ENCODE measurements at places on chromosomes 2 and 18.
A peak's percentile ranks its signal among the peaks of the same experiment; 100 is the strongest.

DNA sequence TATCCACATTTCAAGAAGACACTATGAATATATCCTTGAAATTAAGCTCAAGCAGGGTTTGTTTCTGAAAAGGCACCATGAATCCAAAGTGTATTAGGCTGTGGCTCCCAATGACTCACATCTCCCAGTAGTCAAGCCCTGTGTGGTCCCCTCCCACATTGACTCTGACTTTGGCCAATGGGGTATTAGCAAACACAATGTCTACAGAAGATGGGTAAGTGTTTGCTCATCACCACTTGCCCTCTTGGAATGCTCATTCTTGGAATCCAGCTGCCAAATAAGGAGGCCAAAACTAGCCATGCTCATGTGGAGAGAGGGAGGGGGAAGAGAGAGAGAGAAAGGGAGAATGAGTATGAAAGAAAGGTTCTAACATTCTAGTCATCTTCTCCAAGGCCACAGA, 490.0 kb downstream of the TXNL1 start:
- no peaks in the 10 kb centered on the region for H3K36me3 ChIP-seq
- peaks cover 2% of the 10 kb centered on the region for H3K4me1 ChIP-seq
- H3K27me3 ChIP-seq: no peaks in the 10 kb centered on the region

GRCh38 chr2:149904352-149905175, 317.0 kb upstream of the MMADHC start:
- H3K4me3 ChIP-seq: no peak overlapping the region
- DNase-seq: no peak
- no peak overlapping the region for H3K27ac ChIP-seq
- peaks cover 8% of the 10 kb centered on the region for H3K4me1 ChIP-seq
- H3K36me3 ChIP-seq: no peaks in the 10 kb centered on the region
- H3K27me3 ChIP-seq: no peaks in the 10 kb centered on the region

- no peak for DNase-seq
- no peak overlapping the region for H3K27ac ChIP-seq
- H3K4me1 ChIP-seq: no peaks in the 10 kb centered on the region
Measured at GRCh38 chr18:49931760-49932159, 118.4 kb upstream of the ACAA2 start.

GRCh38 chr18:21997207-21998143, 171.9 kb upstream of the GATA6 start:
- no peak overlapping the region for H3K4me3 ChIP-seq
- H3K4me1 ChIP-seq: no peaks in the 10 kb centered on the region
- no peak overlapping the region for H3K27ac ChIP-seq
- DNase-seq: peak; percentile 32
- H3K36me3 ChIP-seq: no peaks in the 10 kb centered on the region

DNA sequence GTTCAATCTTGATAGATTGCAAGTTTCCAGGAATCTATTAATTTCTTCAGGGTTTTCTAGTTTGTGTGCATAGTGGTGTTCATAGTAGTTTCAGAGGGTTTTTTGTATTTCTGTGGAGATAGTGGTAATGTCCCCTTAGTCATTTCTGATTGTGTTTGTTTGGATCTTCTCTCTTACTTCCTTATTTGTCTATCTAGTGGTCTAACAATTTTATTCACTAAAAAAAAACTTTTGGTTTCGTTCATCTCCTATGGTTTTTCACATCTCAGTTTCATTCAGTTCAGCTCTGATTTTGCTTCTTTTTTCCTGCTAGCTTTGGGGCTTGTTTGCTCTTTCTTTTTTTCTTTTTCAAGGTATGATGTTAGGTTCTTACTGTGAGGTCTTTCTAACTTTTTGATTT, 94.5 kb downstream of the SNTG2 start:
- no peaks in the 10 kb centered on the region for H3K36me3 ChIP-seq
- no peak overlapping the region for H3K27ac ChIP-seq
- H3K4me3 ChIP-seq: no peak overlapping the region
- H3K27me3 ChIP-seq: no peaks in the 10 kb centered on the region
- no peak for DNase-seq

- no peak for DNase-seq
- H3K27me3 ChIP-seq: no peaks in the 10 kb centered on the region
- H3K4me3 ChIP-seq: no peak overlapping the region
- peaks cover 4% of the 10 kb centered on the region for H3K36me3 ChIP-seq
- H3K27ac ChIP-seq: no peak overlapping the region
- H3K4me1 ChIP-seq: peaks cover 3% of the 10 kb centered on the region
Measured at GRCh38 chr2:134259571-134259970, 5.7 kb downstream of the MGAT5 start.

DNA sequence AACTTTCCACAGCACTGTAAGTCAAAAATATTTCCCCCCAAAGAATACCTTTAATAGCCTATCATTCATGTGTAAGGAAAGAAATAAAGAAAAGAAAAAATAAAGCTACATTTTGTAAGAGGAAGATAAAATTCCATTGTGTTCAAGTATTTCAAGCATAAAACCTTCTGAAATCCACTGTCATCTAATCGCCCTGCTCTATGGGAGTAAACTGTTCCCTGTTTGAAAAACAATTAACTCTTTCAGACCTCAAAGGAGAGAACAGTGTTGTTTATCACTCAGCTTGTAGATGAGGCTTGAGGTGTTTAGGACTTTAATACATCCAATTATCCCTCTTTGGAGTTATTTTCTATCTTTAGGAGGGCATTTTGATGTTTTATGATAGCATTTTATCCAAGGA, 112.2 kb upstream of the REG3G start:
- no peak overlapping the region for H3K27ac ChIP-seq
- no peaks in the 10 kb centered on the region for H3K27me3 ChIP-seq
- no peak for DNase-seq
- H3K4me1 ChIP-seq: no peaks in the 10 kb centered on the region
- H3K36me3 ChIP-seq: no peaks in the 10 kb centered on the region
- no peak overlapping the region for H3K4me3 ChIP-seq

- no peak overlapping the region for H3K27ac ChIP-seq
- no peak overlapping the region for H3K4me3 ChIP-seq
- H3K4me1 ChIP-seq: no peaks in the 10 kb centered on the region
- DNase-seq: no peak
Measured at GRCh38 chr2:4391013-4391412, 687.6 kb downstream of the DCDC2C start.

DNA sequence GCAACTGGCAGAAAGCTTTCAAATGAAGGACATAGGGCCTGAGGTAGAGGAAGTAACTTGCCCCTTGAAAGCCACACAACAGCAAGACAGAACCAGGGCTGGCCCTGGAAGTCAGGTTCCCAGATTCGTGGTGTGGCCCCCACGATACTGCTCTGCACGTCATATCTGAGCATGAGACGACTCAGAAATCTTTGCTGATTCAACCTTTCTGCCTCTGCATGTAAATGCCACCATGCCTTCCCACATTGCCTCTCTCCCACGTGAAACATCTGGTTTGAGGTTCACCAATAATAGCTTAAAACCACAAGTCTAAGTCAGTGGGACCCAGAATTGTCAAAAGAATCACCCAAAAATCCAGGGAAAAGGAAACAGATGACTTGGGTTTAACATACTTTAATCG, 214.0 kb upstream of the TRIB2 start:
- H3K4me1 ChIP-seq: no peaks in the 10 kb centered on the region
- H3K27me3 ChIP-seq: no peaks in the 10 kb centered on the region
- no peaks in the 10 kb centered on the region for H3K36me3 ChIP-seq

DNA sequence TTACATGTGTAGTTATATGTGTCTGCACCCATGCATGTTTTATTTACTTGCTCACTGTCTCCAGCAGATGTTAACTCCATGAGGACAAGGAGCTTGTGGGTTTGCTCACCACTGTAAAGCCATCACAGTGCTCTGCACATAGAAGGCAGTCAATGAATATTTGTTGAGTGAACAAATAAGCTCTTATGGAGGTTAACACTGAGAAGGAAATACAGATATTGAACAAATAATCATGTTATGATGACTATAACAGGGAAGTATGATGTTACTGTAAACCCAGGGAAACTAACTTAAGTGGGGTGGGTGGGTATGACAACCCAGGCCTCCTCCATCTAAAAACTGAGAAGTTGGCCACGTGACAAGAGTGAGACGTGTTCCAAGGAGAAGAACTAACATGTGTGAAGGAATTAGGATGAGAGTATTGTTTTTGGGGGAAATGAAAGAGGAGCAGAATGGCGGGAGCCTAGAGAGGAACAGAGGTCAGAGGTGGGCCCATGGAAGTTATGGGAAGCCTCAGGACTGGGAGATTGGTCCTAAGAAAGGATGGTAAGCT, 6.0 kb upstream of the FAM117B start:
- DNase-seq: no peak
- no peak overlapping the region for H3K4me3 ChIP-seq
- no peaks in the 10 kb centered on the region for H3K36me3 ChIP-seq

DNA sequence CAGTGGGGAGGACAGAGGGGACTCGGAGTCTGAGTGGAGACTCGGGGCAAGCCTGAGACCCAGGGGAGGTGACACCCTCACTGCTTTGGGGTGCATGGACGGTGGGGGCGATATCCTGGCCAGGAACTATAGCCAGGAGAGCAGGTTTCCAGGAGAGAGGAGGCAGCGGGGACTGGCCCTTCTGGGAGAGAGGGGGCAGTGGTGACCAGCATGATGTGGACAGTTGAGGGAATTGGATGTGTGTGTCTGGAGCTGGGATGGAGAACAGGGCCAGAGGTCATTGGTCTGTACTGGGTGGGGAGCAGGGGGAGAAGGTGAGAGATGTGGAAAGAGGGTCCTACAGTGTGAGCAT, 63.6 kb downstream of the ACKR3 start:
- no peak overlapping the region for H3K4me3 ChIP-seq
- H3K27me3 ChIP-seq: no peaks in the 10 kb centered on the region
- no peak overlapping the region for H3K27ac ChIP-seq
- no peak for DNase-seq
- no peaks in the 10 kb centered on the region for H3K4me1 ChIP-seq

GRCh38 chr2:221551864-221552263, 20.2 kb downstream of the EPHA4 start:
- no peaks in the 10 kb centered on the region for H3K27me3 ChIP-seq
- no peak for DNase-seq
- H3K4me1 ChIP-seq: peaks cover 15% of the 10 kb centered on the region
- H3K4me3 ChIP-seq: no peak overlapping the region
- H3K36me3 ChIP-seq: no peaks in the 10 kb centered on the region
- peak overlapping the region; percentile 46 for H3K27ac ChIP-seq

DNA sequence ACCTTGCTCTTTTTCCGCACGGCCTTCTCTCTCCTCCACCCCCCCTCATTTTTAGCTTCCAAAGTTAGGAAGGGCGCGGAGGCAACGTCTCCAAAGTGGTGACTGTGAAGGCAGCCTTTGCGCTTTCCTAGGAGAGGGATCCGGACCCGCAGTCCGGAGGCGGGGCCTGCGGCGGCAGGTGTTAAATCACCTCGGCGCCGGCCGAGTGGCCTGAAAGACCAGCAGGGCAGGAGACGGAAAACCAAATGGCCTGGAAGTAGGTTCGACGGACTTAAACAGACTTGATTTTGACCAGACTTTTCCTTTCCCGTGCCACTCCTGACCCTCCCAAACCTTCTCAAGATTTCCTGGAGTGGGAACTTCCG, 615 bp downstream of the GORASP2 start:
- H3K4me1 ChIP-seq: peaks cover 10% of the 10 kb centered on the region
- peak overlapping the region; percentile 99 for H3K4me3 ChIP-seq
- peak overlapping the region; percentile 82 for H3K27ac ChIP-seq
- peaks cover 2% of the 10 kb centered on the region for H3K36me3 ChIP-seq
- H3K27me3 ChIP-seq: no peaks in the 10 kb centered on the region

DNA sequence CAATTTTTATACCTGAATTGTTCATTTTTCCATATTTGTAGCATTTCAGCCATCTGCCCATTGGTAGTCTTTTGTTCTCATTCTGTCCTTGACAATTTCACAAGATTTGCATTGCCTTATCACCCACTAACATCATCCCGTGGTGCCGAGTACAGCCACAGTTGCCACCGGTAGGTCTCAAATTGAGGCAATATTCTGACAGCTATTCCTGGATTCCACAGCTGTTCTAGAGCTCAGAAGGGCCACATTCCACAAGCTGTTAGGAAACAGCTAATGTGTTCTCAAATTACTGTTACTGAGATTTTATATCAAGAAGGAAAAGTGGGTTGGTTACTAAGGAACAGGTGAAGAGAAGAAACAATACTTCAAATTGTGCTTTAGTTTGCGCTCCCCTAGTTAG, 178.8 kb downstream of the RPRM start:
- H3K27me3 ChIP-seq: no peaks in the 10 kb centered on the region
- H3K4me3 ChIP-seq: no peak overlapping the region

GRCh38 chr2:39494784-39495251, 57.7 kb upstream of the MAP4K3 start:
- no peak overlapping the region for H3K4me3 ChIP-seq
- no peaks in the 10 kb centered on the region for H3K36me3 ChIP-seq
- H3K27ac ChIP-seq: no peak overlapping the region
- H3K27me3 ChIP-seq: no peaks in the 10 kb centered on the region

GRCh38 chr18:9477509-9477908, 2.2 kb downstream of the RALBP1 start:
- H3K27me3 ChIP-seq: no peaks in the 10 kb centered on the region
- no peak overlapping the region for H3K4me3 ChIP-seq
- H3K36me3 ChIP-seq: peaks cover 2% of the 10 kb centered on the region
- H3K4me1 ChIP-seq: peaks cover 2% of the 10 kb centered on the region

- H3K27me3 ChIP-seq: no peaks in the 10 kb centered on the region
- no peak overlapping the region for H3K27ac ChIP-seq
- no peak for DNase-seq
- H3K4me1 ChIP-seq: peaks cover 15% of the 10 kb centered on the region
- H3K4me3 ChIP-seq: no peak overlapping the region
Measured at GRCh38 chr18:363301-364085, 95.6 kb upstream of the THOC1 start.

DNA sequence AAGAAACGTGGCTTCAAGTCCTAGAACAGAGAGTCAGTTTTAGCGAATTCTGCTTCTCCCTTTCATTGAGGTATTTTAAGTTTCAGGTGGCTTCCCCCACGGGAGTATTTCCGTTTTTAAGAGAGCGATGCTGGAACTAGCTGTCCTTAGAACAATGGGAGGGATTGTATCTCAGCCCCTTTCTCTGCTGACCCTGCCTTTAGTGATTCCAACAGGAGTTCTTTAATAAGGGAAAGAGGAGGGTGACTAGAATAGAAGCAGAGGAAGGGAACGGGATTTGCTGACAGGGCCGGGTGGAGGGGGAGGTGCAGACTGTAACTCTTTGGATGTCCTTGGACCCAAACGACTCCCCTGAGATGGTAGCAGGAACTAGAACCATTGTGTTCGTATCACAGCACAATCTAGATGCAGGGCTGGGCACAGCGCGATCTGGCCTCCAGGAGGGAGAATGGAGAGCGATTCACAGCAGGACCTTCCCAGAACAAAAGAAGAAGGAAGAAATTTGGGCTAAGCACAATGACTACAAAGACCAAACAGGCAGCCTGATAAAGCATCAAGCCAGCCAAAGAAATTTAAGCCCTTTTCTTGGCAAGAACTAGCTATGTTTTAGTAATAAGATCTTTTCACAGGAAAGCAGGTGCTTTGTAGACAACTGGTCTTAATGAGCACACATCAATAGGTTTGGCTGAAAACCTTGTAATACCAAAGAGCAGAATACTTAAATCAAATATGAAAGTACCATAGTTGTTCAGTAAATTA, 15.8 kb upstream of the RTTN start:
- H3K4me3 ChIP-seq: no peak overlapping the region
- H3K27ac ChIP-seq: peak overlapping the region; percentile 63
- H3K4me1 ChIP-seq: peaks cover 7% of the 10 kb centered on the region
- no peaks in the 10 kb centered on the region for H3K27me3 ChIP-seq
- no peaks in the 10 kb centered on the region for H3K36me3 ChIP-seq
- DNase-seq: peak; percentile 52

- H3K27me3 ChIP-seq: no peaks in the 10 kb centered on the region
- H3K27ac ChIP-seq: no peak overlapping the region
- H3K4me1 ChIP-seq: peaks cover 16% of the 10 kb centered on the region
- peaks cover 10% of the 10 kb centered on the region for H3K36me3 ChIP-seq
Measured at GRCh38 chr2:10160203-10160955, 37.8 kb downstream of the RRM2 start.

Measured in neuronal stem cell (in vitro differentiated cells).